ENCODE measurements at places on chromosomes 3 and 15.
A peak's percentile ranks its signal among the peaks of the same experiment; 100 is the strongest.

- no peak for DNase-seq
Measured at GRCh38 chr3:35688826-35689225, 49.5 kb downstream of the ARPP21 start.

GRCh38 chr3:154122912-154123559 is 1.8 kb downstream of the ARHGEF26 start:
- no peak for DNase-seq

DNA sequence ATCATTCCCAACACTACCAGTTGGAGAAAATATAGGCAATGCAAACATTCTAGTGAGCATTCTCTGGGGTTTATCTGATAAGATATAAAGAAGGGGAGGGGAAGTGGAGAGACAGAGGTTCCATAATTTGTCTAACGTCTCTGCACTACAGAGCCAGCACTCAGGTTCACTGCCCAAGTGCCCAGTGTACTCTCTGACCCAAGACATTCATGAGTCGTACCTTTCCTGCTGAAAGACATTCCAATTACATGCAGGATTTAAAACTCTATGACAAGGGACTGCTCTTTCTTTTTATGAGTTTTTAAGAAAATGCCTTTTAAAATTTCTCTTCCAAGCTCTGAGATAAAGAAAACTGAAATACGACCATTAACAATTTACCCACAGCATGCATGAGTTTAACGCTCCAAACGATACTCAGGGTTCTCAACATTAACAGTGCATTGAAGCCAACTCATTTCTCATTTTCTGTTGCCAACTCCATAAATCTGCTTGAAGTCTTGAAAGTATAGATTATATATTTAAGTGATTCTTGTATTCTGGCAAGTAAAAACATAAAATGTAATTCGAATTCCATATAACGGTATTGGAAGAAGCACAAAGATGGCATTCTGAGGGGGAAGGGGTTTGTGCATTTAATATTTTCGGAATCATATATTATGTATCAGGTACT is 193.4 kb downstream of the SUCLG2 start:
- no peak for DNase-seq

DNA sequence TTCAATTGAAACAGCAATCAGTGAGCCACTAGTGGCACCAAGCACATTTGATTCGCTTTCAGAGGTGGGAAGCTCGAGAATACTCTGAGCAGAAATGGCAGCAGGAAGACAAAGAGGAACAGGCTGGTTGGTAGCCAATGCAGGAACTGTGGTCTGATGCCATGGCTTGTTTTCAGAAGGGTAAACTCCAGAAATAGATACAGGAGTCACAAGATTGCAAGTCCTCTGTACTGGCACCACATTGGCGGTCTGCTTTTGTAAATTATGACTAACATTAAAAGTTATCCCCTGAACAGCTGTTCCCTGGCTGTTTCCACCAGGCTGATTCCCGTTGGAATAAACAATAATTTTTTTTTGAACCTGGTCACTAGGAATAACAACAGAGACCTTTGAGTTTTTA is 35.5 kb downstream of the USF3 start:
- DNase-seq = no peak

DNA sequence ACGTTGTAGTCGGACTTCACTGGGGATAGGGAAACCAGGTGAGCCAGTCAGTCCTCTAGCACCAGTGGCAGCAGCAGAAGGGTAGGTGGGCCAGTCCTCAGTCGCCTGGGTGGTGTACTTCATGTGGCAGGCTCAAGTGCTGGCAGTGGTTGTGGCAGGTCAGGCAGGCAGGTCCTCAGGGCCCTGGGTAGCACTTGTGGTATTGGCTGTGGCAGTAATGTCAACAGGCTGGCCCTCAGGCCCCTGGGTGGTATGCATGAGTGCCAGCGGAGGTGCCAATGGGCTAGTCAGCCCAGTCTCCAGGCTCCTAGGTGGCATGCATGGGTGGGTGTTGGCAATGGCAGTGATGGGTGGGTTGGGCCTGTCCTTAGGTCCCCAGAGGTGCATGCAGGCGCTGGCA is 40.6 kb downstream of the FAIM start:
- no peak for DNase-seq

GRCh38 chr3:196641333-196642054 is 2.0 kb downstream of the NRROS start:
- DNase-seq = no peak

GRCh38 chr3:4866866-4867265 is 112.4 kb upstream of the BHLHE40 start:
- DNase-seq = no peak

DNA sequence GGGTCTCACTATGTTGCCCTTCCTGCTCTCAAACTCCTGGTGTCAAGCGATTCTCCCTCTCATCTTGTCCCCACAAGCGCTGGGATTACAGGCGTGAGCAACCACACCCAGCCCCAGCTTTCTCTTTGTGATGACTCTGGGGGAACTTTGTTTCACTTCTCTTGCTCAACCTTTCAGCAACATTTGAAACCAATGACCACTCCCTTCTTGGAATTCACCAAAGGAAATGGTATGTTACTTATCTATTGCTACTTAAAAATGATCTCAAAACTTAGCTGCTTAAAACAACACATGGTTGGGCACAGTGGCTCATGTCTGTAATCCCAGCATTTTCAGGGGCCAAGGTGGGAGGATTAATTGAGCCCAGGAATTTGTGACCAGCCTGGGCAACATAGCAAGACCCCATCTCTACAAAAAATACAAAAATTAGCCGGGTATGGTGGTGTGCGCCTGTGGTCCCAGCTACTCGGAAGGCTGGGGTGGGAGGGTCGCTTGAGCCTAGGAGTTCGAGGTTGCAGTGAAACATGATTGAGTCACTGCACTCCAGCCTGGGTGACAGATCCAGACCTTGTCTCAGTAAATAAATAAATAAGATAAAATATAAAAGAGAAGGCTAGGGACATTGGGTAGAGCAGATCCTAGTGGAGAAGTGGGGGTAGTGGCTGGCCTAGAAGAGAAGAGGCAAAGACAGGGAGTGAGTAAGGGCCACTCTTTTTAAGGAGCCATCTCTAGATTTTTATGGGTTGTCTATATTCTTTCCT is 10.3 kb upstream of the COPG1 start:
- no peak for DNase-seq

DNA sequence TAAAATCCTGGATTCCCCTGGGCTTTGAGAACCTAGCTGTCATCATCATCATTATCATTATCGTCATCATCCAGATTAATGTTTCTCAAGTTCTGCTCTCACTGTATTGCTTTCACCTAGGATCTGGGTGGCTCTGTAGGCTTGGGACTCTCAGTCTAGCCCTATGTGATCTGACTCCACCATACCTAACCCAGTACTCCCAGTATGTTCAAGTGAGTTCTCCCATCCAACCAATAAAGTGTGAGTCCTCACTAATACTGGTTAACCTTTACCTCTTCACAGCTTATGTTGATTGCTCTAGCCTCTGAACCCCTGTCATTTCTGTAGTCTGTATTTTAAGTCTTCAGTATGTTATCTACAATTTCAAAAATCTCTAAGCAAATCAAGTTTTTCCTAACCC is 102.3 kb downstream of the NECTIN3 start:
- no peak for DNase-seq

GRCh38 chr15:41661518-41662225 is 1.5 kb downstream of the MGA start:
- peak; percentile 79 for DNase-seq

DNA sequence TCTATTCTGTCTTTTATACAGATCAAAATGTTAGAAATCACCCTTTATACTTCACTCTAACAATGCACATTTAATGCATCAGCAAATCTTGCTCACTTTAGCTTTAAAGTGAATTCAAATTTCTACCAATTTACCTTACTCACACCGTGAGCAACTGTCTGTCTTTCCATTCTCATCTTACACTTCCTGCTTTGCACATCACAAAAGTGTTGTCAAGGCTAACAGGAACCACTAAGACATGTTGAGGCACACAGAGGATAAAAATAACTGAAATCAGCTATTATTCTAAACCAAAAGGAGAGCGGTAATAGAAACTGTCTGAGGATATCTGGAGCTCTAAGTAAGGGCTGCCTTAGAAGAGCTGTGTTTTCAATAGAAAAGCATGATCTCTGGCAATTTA is 519.9 kb downstream of the ZBBX start:
- DNase-seq = no peak

DNA sequence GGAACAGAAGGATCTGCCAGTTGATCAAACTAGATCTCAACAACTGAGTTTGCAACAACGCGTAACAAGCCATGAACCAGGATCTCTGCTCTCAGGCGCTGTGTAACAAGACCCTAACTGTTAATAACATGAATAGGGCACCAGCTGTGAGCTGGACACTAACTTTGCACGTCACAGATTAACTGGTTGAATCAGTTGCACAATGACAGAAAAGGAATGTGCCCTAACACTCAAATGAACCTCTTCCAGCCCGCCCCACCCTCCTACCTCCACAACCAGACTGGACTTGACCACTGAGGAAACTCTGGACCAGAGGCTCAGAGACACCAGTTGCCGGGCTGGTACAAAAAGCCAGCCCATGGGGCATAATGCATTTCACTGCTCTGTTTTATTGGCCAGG is 34.3 kb downstream of the MCF2L2 start:
- no peak for DNase-seq

- DNase-seq = no peak
Measured at GRCh38 chr3:31571325-31571724, 38.6 kb downstream of the STT3B start.
